ENCODE measurements at places on chromosomes 16 and 17. TPM values are rescaled to one million over a fixed set of nuclear protein-coding genes. Genes with fewer than 3 reads are reported as not detected.

The HOXB5 gene
- total RNA-seq = 0.08 TPM

The SLC13A2 gene
- total RNA-seq = not detected

The DNAAF8 gene
- 0.25 TPM for total RNA-seq

The ATP2A1 gene
- 1.0 TPM for total RNA-seq

The WDR45B gene
- 47.1 TPM for total RNA-seq

The CES4A gene
- 6.2 TPM for total RNA-seq

The TBX6 gene
- total RNA-seq = 0.48 TPM

The TAC4 gene
- total RNA-seq = not detected

The CES5A gene
- not detected for total RNA-seq

The CA5A gene
- total RNA-seq = 0.43 TPM

The CDK5R1 gene
- total RNA-seq = 15.7 TPM

The ENPP7 gene
- total RNA-seq = not detected

The APPBP2 gene
- 17.8 TPM for total RNA-seq

The BAIAP3 gene
- 0.16 TPM for total RNA-seq

The CRYBA1 gene
- not detected for total RNA-seq

The FOXC2 gene
- not detected for total RNA-seq

The KRTAP3-3 gene
- not detected for total RNA-seq
